Dorsolateral prefrontal cortex (tissue), 122 donors: ENCODE measurements at places on chromosomes 6 and 20.
A peak's percentile ranks its signal among the peaks of the same experiment; 100 is the strongest.

DNA sequence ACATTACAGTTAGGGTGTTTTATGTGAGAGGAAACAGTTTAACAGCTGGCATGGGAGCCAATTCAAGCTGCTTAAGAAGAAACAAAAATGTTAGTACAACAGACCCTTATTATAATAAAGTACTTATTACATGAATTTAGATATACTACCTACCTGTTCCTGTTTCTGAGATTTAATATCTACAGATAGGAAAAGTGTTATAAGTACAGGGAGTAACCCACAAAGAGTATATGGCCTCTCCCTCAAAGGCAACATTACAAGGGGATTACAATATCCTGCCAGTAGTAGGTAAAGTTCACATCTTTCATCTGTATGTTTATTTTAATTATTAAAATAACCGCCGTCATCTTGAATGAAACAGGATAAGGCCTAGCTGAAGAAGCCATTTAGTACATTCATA lies 1.8 kb upstream of the ME1 start:
- no peak for DNase-seq

DNA sequence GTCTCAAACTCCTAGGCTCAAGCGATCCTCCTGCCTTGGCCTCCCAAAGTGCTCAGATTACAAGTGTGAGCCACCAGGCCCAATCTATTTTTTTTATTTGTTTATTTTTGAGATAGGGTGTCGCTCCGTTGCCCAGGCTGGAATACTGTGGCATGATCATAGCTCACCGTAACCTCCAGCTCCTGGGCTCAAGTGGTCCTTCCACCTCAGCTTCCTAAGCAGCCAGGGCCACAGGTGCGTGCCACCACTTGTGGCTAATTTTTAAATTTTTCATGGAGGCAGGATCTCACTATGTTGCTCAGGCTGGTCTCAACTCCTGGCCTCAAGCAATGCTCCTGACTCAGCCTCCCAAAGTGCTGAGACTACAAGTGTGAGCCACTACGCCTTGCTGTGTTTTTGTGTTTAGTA lies 9.8 kb downstream of the KIF3B start:
- DNase-seq = no peak

DNA sequence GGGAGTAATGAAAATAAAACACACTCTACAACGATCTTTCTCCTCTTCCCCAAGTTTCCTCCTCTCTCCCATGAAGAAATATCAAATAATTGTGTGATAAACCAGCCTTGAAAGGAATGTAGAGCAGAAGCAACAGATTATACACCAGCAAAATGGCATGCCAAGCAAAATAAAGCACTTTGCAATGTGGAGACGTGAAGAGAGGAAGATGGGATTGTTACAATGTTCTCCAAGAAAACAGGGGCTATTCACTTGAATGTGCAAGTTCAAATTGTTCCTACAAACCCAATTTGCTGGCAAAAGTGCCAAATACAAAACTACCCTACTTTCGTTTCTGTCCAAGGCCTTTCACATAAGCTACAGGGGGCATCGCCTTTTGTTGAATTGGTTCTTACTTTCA lies 185.1 kb downstream of the PDE7B start:
- DNase-seq = no peak

DNA sequence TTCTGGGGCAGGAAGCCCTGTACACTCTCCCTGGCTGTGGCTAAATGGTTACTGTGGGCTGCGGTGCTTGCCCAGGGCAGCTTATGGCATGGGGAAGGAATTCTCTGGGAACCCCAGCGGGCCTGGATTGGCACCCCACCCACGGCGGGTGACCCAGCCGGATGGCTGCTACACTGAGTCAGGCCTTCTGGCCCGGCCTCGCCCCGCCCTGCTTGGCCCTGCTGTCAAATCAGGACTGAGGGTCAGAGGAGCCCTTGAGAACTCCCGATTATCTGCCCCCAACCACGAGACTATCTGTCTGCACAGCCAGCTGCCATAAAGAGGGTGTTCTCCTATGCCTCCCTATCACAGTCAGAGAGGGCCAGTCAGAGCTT lies 7.3 kb upstream of the ITPR3 start:
- DNase-seq = no peak

DNA sequence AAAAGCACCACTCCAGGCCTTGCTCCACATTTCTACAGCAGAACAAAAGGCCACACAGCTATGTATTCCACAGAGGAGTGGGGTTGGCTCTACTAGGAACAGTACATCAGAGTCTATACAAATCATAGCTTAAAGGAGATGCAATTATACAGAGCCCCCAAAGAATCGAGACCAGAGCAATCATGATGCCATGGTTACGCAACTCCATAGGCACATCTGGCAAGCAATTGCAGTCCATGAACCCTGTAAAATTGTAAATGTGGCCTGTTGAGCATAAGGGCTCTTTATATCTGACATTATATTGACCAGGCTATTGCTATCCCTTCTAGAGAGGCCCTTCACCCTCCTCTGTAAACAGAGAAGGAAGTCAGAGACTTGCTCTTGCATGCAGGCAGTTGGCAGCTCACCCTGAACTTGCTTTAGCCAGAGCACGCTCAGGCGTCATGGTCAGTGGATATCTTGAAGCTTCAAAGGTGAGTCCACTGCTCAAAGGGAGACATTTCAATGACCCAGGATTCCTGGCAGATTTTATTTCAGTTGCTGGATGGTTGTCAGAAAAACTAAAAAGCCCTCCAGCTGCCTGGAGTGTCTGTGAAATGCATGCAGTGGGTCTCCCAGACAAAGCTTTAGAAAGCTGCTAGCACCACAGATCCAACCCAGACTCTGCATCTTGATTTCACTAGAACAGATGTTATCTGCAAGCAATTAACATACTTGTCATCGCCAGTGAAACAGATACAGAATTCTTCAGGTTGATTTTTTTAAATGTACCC lies 357.2 kb downstream of the CENPW start:
- DNase-seq = no peak

- DNase-seq = no peak
Observed at GRCh38 chr6:143507358-143508145, 4.0 kb downstream of the FUCA2 start.

GRCh38 chr6:17497535-17498095 lies 102.5 kb upstream of the FAM8A1 start:
- DNase-seq = no peak

DNA sequence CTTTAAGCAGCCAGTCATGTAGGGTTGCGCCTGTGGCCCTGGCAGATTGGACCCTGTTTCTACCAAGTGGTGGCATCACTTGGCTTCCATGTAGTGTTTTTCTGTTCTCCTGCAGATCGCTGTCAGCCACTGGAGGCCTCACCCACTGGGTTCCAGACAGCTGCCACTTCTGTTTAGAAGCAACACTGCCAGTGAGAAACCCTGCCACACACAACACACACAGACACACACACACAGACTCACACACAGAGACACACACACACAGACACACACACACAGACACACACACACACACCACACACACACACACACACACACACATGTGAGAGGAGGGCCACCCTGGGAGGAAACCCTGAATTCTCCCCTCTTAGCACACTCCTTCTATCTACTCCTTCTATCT lies 51.8 kb downstream of the UTRN start:
- no peak for DNase-seq

- DNase-seq = no peak
Observed at GRCh38 chr6:148193063-148193680, 149.5 kb upstream of the SASH1 start.

- DNase-seq = no peak
Observed at GRCh38 chr6:2714111-2714895, 36.4 kb downstream of the MYLK4 start.

DNA sequence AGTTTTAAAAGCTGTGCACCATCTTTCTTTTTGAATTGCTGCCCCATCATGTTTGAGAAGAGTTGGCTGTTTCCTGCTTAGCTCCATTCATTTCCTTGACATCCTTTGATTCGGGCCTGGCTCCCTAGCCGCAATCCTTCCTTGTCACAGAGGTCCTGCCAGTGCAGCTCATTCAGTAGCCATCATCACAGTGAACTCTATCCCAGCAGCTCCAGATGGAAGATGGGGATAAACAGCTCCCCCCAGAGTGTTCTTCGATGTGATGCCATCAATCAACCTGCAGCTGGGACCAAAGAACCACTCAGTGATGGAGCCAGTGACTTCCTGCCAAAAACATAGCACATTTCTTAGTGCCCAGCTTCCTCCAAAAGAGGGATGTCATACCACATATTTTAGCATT lies 158.8 kb downstream of the FRK start:
- DNase-seq = no peak

GRCh38 chr20:23156170-23156841 lies 70.2 kb upstream of the CD93 start:
- DNase-seq = no peak

GRCh38 chr6:31945507-31946369 lies at the start of gene CFB:
Gene CFB (plus strand): TSS chr6:31946095. CDS start chr6:31946222, 127 bp downstream.
- no peak for DNase-seq

DNA sequence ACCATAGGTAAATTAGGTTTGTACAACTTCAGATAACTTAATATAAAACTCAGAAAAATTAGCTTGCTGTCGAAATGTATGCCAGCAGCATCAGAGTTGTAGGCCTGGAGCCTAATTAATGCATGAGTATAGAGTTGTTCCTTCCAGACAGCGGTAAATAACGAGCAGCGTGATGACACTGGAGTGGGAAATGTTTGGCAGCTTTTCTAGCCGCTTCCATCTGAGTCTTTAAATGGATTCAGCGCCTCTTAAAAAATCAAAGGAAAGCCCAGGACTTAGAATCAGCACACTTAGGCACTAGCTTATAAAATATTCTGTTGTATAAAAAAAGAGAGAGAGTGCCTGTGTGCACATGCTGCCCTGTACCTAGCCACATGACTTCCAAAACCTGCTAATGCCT lies 43.7 kb upstream of the SYNJ2 start:
- no peak for DNase-seq

DNA sequence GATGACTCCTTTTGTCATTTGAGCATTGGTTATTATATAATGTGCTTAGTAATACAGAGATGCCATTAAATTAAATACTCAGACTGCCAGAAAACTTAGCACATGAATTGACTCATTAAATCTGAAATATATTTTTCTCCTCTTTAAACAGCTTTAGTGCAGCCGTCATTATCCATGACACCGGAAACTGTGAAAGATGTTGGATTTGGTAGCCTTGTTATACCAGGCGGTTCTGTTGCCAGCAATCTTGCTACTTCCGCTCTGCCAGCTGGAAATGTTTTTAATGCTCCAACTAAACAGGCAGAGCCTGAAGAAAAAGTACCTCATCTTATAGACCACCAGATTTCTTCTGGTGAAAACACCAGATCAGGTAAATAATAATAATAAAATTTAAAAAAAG lies 97.6 kb downstream of the SCAF8 start:
- no peak for DNase-seq

DNA sequence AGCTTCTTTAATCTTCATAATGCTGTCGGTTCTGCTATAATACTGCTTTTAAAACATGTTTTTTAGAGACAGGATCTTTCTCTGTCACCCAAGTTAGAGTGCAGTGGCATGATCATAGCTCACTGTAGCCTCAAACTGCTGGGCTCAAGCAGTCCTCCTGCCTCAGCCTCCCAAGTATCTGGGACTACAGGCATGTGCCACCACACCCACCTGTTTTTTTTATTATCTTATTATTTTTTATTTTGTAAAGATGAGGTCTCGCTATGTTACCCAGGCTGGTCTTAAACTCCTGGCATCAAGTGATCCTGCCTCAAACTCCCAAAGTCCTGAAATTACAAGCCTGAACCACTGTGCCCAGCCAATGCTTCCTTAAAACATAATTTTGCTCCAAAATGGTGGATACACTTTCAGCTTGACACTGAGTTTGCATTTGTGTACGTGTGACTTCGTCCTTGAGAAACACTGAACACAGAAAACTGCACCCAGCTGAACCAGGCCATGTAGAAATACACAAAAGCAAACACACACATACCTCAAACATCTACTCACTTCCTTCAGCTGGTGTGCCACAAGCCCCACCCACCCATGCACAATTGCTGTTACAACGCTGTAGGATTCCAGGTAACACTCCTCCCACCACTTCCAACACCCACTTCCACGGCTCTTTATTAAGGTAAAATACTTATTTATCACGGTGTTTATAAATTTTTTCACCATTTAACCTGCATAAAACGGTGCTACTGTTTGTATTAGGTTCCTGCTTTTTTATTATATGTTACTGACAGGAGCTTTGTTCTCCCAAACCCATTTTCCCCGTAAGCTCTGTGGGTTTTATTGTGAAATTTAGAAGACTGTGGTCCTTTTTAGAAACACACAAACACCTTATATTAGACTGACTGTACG lies 109.1 kb downstream of the TSHZ2 start:
- DNase-seq = no peak

- peak; percentile 88 for DNase-seq
Observed at GRCh38 chr20:44805979-44806620, 4.2 kb downstream of the RIMS4 start.

- no peak for DNase-seq
Observed at GRCh38 chr20:45017857-45018256, 51.5 kb downstream of the STK4 start.

- no peak for DNase-seq
Observed at GRCh38 chr6:90406142-90406794, 109.6 kb upstream of the BACH2 start.
